ENCODE measurements at places on chromosomes 2 and 18.
A peak's percentile ranks its signal among the peaks of the same experiment; 100 is the strongest.

GRCh38 chr2:176140513-176141317, 10.6 kb upstream of the HOXD4 start:
- peak; percentile 87 for DNase-seq

DNA sequence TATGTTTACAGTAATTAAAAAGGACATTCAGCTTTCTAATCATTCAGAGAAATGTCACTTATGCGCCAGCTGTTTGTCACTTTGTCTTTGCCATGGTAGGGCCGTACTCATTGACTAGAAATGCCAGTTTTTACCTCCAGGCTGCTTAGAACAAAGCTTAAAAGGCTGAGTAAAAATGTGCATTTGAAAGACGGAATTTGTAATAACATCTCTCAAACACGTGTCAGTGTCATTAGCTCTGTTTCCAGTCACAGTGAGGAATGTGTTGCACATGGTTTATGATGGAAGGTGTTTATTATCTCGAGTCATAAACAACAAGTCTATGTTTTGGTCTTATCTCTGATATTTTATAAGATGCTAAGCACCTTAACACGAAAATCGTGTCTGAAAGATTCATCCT, 118.2 kb downstream of the SNTG2 start:
- no peak for DNase-seq

DNA sequence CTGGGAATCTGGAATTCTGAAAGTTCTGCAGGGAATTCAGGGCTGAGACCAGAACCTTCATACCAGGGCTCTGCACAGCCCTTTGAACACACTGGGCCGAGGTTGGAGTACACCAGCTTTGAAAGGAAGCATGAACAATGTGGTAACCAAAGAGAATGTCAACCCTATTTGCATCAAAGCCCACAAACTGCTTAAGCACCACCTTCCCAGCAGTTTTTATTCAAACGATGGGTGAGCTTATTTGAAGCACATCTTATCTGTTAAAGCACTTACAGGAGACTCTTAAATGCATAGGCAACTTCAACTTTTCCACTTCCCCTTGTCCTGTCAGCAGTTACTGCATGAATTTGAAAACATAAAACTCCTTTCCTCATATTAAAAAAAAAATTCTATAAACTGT, 96.6 kb downstream of the TXNL1 start:
- DNase-seq, result no peak

DNA sequence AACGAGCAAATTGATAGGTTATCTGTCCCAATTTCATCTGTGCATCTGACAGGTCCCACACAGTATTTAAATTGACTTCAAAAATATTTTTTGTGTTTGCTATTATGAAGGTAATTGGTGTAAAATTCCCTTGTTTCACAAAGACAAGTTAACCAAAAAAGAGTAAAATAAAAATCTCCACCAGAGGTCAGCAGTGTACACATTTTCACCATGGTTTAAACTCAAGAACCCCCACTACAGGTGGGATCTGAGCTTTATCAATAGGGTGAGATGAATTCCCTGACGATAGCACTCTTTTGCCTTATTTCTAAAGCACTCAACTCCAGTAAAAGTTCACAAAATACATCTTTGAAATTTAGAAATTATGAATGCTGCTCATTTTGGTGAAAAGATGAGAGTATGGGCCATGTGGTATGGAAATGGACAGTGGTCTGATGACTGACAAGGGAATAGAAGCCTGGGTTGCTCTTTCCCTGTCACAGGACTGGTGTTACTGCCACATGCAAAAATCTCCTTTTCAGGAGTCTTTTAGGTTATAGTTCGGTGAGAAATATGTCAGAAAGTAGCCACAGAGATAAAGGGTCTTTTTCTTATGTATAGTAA, 68.0 kb downstream of the SERPINB8 start:
- DNase-seq, result no peak

DNA sequence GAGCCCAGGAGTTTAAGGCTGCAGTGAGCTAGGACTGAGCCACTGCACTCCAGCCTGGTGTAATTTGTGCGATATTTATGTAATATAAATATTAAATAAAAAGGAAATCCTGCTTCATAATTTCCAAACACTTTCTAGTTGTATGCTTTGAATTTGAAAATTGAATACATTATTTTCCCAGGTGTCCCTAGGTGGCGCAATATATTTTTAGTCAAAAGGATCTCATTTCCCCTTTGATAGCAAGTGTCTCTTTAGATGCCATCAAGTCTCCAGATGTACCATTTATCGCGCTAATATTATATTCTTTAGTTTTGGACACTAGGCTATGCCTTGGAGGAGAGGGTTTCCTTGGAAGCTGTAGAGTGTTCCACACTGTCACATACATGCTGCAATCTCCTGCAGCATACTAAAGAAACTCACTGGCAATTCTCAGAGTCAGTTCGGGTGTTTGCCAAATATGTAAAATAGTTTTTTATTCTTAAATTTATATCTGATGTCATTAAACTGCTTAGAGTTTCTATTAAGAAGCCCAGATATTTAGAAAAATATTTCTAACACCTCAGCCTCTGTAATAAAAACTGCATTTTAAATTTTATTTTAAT, 5.6 kb upstream of the WDR7 start:
- DNase-seq, result no peak

GRCh38 chr2:37711308-37711731, 39.9 kb upstream of the CDC42EP3 start:
- no peak for DNase-seq

- DNase-seq, result no peak
These were observed 96.7 kb upstream of the SIX3 start for GRCh38 chr2:44844651-44845270.

GRCh38 chr2:53129851-53130250, 637.8 kb upstream of the CHAC2 start:
- no peak for DNase-seq

DNA sequence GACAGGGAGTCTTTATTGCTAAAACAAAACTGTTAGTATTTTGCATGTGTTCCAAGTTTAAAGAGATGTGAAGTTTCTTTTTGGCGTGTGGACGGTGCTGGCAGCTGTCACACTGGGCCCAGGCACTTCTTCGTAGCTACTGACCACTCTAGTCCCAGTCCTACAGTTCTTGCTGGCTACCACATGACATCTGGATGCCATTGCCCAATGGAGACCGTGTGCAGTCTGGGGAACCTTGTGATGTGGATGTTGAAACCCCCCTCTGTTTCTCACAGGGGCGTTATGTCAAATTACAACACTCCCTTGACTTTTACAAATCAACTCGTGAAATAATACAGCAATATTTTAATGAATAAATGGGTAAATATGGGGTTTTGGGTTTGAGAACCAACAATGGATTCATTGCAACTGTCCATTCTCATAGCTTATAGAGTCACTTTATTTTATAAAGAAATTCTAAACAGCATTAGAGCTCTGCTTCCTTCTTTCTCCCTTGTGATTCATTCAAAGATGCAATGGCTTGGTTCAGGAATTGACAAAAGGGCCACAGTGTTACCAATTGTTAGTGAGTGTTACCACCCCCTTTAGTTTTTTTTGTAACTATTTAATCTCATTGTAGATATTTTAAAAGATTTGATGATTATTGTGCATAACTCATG, 1.2 kb downstream of the GPD2 start:
- DNase-seq, result peak; percentile 68

- DNase-seq, result no peak
These were observed 216.7 kb downstream of the DOK6 start for GRCh38 chr18:69617408-69617807.

DNA sequence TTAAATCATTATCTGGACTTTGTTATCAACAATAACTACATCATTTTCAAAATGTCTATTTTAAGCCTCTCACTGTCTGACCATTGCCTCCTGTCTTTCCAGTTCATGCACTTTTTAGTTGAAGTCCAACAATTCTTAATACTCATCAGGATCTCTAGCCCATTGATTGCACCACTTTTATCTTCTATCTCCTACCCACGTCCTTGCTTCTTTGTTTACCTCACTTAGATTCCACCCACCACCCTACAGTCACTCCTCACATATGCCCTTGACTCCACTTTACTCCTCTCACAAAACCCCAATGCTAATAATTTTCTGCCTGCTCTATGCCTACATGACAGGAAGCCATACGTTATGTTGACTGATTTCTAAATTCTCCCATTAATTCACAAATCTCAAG, 21.9 kb downstream of the TACR1 start:
- no peak for DNase-seq

DNA sequence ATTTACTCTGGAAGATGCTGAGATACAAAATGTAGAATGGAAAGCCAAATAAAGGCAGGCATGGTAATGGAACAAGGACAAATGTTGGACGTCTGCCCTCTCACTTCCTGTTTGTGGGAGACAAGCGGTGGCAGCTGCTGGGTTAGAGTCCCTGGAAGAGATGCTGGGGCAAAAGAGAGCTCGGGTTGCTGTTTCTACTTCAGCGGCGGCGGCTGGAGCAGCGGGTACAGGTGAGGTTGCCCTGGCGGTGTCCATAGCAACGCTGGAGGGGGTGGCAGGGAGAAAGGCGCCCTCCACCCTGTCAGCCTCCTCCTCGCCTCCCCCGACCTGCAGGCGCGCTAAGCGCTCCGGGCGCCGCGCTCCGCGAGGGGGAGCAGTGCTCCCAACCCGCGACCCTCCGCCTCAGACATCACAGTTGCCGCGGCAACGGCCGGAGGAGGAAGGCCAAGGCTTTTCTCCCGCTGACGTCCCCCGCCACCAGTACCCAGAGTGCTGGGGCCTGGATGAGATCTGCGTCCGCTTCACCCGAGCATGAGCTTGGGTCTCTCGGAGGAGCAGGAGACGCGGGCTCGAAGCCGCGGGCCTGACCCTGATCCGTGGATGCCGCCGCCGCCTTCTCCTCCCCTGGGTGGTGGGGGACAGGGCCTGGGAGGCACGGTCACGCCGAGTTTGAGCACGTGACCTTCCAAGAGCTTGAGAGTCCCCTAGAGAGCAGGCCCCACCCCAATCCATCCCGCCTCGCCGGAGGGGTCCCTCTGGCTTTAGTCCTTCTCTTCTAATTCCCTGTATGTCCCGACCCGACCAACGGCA, 65.6 kb downstream of the NOL4 start:
- DNase-seq, result no peak

DNA sequence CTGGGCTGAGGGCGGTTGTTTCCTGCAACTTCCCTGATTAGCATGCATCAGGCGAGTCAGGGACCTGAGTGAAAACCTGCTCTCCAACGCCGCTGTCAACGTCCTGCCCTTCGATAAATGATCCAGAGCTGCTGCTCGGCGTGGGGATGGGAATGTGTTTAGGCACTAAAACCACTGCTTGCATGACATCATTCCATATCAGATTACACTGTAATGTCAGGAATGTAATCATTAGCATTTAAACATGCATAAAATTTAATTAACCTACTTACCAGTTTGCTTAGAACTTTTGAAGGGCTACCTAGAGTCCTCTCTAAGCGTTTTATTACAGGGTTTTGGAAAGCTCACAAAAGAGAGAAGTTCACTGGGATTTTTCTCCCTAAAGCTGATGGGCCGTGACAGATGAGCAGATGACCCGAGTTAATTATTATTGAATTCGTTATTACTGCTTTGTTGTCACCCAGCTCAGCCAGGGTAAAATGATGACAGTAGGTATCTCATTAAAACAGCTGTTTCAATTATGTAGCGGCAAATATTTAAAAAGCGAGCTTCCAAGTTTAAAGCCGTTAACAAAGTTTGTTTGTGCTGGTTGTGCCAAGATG, 685.6 kb upstream of the SALL3 start:
- no peak for DNase-seq

DNA sequence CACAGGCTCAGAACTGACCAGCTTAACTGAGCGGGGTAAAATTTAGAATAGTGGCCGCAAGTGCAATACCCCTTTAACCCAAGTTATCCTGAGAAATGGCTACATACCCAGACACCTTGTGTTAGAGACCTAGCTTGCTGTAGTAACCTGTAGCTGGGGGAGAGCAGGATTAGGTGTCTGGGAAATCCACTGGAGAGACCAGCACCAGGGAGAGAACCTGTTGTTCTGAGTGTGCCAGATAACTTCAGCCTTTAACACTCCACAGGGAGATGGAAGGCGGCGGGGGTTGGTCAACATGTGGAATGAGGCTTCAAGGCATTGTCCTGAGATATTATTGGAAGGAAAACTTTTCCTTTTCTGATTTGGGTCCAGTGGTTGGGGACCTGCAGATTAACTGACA, 356.0 kb downstream of the PTPRM start:
- no peak for DNase-seq

DNA sequence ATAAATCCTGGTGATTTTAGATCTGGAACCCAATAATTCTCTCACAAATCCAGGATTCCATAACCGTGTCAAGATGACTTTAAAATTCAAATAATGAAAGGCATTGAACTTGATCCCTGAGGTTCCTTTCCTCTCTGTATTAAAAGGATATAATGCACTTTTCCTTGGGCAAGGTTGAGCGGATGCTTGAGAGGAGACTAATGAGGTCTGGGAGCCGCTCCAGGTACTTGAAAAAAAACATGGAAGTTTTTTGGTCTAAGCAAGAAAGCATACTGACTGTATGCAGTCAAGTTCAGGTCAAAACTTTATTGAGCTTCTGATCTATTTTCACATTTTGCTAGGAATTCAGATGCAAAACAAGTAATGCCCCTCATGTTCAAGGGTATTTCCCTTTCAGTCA, 318.5 kb downstream of the RAD51AP2 start:
- DNase-seq, result no peak

DNA sequence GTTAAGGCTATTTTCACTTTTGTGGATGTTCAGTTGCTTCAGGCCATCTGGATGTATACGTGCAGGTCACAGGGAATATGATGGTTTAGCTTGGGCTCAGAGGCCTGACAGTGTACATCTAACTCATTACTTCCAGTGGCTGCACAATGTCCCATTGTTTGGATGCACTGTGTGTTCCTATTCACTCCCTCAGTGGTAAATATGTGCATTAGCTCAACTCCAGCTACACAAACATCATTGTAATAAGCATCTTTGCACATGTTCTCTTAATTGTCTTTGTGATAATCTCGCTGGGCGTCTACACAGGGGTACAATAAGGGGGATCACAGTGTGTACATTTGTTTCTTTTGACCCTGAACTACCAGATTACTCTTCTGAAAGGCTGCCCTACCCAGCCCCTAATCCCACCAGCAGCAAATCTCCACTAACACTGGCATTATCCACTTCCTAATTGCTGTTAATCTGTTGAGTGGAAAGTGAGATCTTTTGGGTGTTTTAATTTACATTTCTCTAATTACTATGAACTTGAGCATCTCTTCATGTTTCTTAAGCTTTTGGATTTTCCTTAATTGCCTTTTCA, 56.1 kb upstream of the POLE4 start:
- no peak for DNase-seq

GRCh38 chr2:18883616-18884456, 294.5 kb upstream of the NT5C1B start:
- no peak for DNase-seq

GRCh38 chr2:88813612-88814011, 122.1 kb downstream of the RPIA start:
- no peak for DNase-seq

DNA sequence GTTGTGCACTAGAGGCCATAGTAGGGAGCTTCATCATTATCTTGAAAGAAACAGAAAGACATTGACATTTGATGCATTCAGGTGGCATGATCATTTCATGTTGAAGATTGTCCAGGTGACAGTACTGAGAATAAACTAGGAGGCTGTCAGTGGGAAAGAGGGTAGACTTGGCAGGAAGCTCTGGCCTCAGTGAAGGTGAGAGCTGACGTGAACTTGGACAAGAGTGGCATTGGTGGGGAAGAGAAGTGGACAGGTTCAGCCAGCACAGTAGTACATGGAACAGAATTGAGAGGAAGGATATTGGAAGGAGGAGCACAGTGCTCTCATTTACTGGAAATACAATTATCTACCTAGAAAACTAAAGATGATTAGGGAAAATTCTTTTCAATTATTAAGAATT, 245.2 kb downstream of the CYRIA start:
- DNase-seq, result no peak

- DNase-seq, result no peak
These were observed 861.6 kb upstream of the CELF4 start for GRCh38 chr18:38427234-38427633.
